Peyer's patch (tissue), 4 donors: ENCODE measurements at places on chromosomes 3 and 15. TPM values are rescaled to one million over a fixed set of nuclear protein-coding genes. Genes with fewer than 3 reads are reported as not detected.
A peak's percentile ranks its signal among the peaks of the same experiment; 100 is the strongest.

DNA sequence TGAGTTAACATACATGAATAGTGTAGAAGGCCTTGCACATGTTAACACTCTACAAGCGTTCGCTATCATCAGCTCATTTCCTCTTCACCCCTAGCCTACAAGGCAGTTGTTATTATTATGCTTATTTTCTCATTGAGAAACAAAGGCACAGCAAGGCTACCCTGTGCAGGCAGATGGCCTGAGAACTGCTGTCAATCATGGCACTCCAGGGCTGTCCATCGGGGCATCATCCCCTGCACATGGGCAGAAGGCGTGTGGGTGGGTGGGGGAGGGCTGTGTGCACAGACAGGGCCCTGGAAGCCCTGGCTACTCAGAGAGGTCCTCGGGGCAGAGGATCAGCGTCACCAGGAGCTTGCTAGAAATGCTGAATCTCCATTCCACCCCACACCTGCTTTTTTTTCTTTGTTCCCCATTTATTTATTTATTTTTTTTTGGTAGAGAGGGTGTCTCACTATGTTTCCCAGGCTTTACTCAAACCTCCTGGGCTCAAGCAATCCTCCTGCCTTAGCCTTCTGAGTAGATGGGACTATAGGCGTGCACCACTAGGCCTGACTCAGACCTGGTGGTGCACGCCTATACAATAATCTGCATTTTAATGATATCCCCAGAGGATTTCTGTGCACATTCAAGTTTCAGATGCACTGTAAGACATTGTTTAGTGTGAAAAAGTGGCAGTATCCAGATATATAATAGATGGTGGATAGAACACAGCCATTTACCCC, 9.6 kb upstream of the ZXDC start:
- no peak for DNase-seq

Gene ECE2
- total RNA-seq, result not detected

Gene RGMA
- total RNA-seq, result 1.8 TPM

- DNase-seq, result no peak
Measured at GRCh38 chr15:50148362-50148963, 29.4 kb upstream of the ATP8B4 start.

DNA sequence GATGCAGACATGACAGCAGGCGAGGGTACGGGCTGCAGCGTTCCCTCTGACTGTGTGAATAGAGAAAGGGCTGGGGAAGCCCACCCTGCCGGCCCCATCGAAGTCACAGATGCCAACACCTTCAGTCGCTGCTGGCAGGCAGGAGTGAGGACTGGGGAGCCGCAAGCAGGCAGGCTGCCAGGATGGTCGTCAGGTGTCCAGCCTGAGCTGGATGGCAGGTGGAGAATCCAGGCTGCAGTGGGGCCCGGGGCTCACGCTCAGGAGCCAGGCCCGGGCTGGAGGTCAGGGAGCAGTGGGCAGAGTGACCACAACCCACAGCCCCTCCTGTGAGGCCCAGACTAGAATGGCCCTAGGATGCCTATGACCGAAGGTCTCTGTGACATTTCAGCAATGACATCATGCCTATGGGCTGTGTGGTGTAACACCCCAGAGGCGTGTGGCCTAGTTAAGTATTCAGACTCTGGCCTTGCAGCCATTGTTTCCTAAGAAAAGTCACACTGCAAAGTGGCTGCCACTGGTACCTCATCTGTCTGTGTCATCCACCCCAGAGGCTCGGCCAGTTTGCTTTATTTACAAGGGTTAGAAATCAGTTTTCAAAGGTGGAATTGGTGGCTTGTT, 15.7 kb downstream of the PRR23E start:
- DNase-seq, result no peak

DNA sequence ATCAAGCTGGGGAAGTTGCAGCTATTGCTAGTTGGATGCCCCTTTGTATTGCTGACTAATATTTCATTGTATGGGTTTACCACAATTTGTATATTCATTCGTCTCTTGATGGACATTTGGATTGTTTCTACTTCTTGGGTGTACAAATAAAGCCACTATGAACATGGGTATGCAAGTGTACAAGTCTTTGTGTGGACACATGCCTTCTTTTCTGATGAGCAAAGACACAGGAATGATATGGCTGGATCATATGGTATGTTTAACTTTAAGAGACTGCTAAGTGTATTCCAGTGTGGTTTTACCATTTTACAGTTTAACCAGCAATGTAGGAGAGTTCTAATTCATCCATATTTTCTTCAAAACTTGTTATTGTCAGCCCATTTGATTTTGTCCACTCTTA, 32.2 kb downstream of the NECTIN3 start:
- no peak for DNase-seq

Gene SCN11A
- 0.28 TPM for total RNA-seq

- DNase-seq, result no peak
Measured at GRCh38 chr3:106212665-106213222, 343.9 kb upstream of the CBLB start.

DNA sequence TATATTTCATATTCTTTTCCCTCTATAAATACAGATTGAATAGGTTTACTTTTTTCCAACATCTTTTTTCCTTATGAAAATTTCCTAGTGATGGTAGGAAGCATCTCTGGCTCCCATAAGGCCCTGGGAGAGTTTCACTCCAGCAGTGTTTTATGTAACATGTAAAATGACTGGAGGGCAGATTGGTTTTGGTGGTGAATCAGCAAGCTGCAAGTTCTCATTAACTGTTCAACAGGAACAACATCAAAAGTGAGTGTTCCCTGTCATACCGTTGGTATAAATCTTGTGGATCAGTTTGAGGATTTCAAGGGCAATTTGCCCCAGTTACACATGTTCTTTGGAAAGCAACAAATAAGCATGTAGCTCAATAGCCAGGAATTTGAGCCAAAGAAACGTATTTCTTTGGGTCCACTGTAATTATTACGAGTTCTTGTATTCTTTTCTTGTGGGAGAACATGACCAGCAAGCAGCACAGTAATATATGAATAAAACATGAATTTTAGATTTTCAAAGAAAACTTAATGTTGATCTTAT, 345.7 kb downstream of the SV2B start:
- no peak for DNase-seq

GRCh38 chr3:16319307-16319706, 54.3 kb downstream of the OXNAD1 start:
- peak; percentile 81 for DNase-seq

GRCh38 chr15:33392453-33392852, 81.7 kb downstream of the RYR3 start:
- DNase-seq, result no peak

Gene TM4SF1
- 15.2 TPM for total RNA-seq

- DNase-seq, result peak; percentile 15
Measured at GRCh38 chr3:46733026-46733800, 15.5 kb upstream of the PRSS50 start.

- DNase-seq, result peak; percentile 25
Measured at GRCh38 chr3:127065561-127066290, 82.8 kb downstream of the PLXNA1 start.

- no peak for DNase-seq
Measured at GRCh38 chr3:155753038-155753639, 8.3 kb upstream of the PLCH1 start.

GRCh38 chr3:189132231-189132671, 39.5 kb upstream of the TPRG1 start:
- peak; percentile 51 for DNase-seq

DNA sequence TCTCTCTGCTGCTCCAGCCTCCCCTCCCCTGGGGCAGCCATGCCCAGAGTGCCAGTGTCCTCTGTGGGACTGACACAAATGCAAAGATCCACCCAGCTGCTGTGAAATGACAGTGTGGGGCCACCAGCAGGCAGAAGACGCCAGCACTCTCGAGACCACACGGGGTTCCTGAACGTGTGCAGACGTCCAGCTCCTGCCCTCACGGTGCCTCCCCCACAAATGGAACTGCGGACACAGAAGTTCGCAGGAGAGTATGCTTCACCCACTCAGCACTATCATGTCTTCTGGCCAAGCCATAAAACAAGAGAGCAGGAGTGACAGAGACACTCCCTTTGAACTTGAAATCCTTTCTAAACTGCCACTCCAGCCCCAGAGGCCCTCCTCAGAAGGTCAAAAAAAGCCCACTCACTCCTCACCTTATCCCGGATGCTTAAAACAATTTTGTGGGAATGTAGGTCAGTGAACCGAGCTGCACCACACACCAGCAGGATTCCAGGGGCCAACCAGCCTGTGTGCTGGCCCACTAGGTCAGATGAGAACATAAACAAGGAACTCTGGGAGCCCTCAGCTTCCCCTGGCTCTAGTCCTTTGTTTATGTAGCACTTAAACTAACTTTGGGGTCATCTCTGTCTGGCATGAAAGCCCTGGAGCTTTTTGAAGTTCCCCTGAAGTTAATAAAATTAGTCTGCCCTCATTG, 112.6 kb downstream of the DNAJB8 start:
- no peak for DNase-seq

GRCh38 chr3:55267206-55267930, 219.7 kb downstream of the WNT5A start:
- DNase-seq, result no peak

Gene SYNPR
- total RNA-seq, result not detected

DNA sequence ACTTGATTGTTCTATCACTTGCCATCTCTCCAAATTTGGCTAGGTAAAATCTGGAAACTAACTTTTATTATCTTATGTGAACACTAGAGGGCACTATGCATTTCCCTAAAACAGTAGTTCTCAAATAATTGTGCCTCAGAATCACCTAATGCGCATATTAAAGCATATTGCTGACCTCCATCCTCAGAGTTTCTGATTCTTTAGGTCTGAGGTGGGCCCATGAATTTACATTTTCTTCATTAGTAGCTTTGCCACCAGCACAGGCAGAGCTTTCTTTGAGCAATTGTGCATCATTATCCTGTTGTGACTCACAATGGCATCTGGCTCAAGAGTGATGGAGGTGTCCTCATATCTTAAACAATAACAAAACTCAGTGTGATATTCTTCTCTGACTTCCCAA, 17.5 kb upstream of the BCHE start:
- DNase-seq, result no peak

Gene ZNF502
- 3.8 TPM for total RNA-seq

- DNase-seq, result no peak
Measured at GRCh38 chr3:32448686-32449474, 53.8 kb downstream of the CMTM6 start.

Gene EPB42
- not detected for total RNA-seq

- no peak for DNase-seq
Measured at GRCh38 chr15:51374131-51374530, 32.7 kb downstream of the GLDN start.

- DNase-seq, result no peak
Measured at GRCh38 chr3:127107491-127108375, 85.2 kb upstream of the PRR23E start.

DNA sequence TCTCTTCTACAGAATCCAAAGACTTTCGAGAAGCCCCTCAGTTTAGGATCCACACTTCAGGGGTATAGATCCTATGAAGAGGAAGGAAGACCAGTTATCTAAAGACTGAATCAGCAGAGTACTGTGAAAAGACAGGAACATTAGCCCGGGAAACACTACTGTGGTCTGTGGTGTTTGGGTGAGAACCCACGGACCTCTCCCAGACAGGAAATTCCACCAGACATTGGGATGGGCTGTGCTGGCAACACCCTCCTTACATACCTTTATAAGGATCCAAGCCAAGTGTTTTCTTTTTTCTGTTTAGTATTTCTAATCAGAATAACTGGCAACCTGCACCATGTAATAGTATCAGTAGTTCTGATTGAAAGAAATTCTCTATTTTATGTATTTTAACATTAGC, 14.1 kb downstream of the TMEM207 start:
- DNase-seq, result no peak

Gene ACVR2B
- total RNA-seq, result 8.6 TPM

GRCh38 chr3:123377243-123377740, 71.6 kb downstream of the ADCY5 start:
- no peak for DNase-seq

- DNase-seq, result no peak
Measured at GRCh38 chr3:82236257-82236656, 474.8 kb upstream of the GBE1 start.

GRCh38 chr3:41716471-41716870, 245.4 kb downstream of the ULK4 start:
- no peak for DNase-seq

Gene MESD
- total RNA-seq, result 20.3 TPM

Gene GRAMD2A
- 19.8 TPM for total RNA-seq

GRCh38 chr3:97793420-97794019, 28.3 kb upstream of the CRYBG3 start:
- no peak for DNase-seq

Gene SNX33
- total RNA-seq, result 53.7 TPM

Gene PRSS50
- not detected for total RNA-seq

- DNase-seq, result no peak
Measured at GRCh38 chr3:47722859-47723258, 58.8 kb downstream of the SMARCC1 start.

DNA sequence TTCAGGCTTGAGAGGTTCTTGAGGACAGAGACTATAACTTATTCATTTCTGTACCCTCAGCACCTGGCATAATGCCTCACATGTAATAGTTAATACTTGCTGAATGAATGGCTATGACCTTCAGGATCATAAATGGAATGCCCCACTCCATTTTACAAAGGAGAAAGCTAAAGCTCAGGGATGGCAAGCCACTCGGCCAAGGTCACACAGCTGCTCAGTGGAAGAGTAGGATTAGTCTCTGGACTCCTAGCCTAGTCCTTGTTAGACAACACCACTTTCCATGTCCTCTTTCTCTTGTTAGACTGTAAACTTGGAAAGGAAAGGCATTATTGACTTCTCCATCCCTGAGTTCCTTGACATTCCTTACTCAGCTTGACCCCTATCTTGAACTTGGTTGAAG, 3.2 kb upstream of the ALPK3 start:
- DNase-seq, result no peak

GRCh38 chr3:73738711-73739110, 114.0 kb upstream of the PDZRN3 start:
- no peak for DNase-seq

DNA sequence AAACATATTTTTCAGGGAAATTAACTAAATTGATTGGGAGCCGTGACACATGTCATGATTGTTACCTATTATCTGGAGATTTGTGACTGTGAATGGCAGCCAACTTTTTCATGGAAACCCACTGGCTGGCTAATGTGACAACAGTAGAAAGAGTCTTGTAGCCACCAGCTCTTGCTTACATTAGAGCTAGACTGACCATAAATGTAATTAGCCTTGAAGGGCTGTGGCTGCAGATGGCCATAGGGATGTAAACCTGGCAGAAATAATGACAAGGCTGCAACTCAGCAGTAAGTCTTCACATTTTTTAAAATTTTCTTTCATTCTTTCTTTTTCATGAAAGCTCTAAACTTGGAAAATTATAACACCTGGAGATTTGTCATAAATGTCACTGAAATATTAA, 168.2 kb upstream of the ROBO2 start:
- no peak for DNase-seq

Gene LRRC34
- total RNA-seq, result not detected

Gene SPSB4
- not detected for total RNA-seq
